ENCODE measurements at places on chromosomes 1 and 21. TPM values are rescaled to one million over a fixed set of nuclear protein-coding genes. Genes with fewer than 3 reads are reported as not detected.

KANK4 gene
- total RNA-seq, result 0.28 TPM

MEX3A gene
- total RNA-seq, result 1.7 TPM

ADGRB2 gene
- total RNA-seq, result 4.3 TPM

HAO2 gene
- not detected for total RNA-seq

SLC30A2 gene
- total RNA-seq, result 0.38 TPM

TRABD2B gene
- 4.0 TPM for total RNA-seq

TAF1A gene
- 7.9 TPM for total RNA-seq

Measured in A549 treated with AZD2906 at 1 μM for 4 hours (cell line).